ENCODE measurements at places on chromosomes 5 and 9.
A peak's percentile ranks its signal among the peaks of the same experiment; 100 is the strongest.

GRCh38 chr5:567664-568060 lies 43.4 kb upstream of the SLC9A3 start:
- H3K27me3 ChIP-seq = peaks cover 11% of the 10 kb centered on the region
- H3K36me3 ChIP-seq = no peaks in the 10 kb centered on the region
- no peak for DNase-seq
- no peak overlapping the region for H3K4me3 ChIP-seq

- no peak overlapping the region for H3K27ac ChIP-seq
- H3K36me3 ChIP-seq = no peaks in the 10 kb centered on the region
- peaks cover 6% of the 10 kb centered on the region for H3K4me1 ChIP-seq
- H3K27me3 ChIP-seq = peaks cover 2% of the 10 kb centered on the region
- H3K4me3 ChIP-seq = no peak overlapping the region
Observed at GRCh38 chr5:139155333-139155732, 42.8 kb downstream of the SIL1 start.

GRCh38 chr5:38845526-38846378 lies at the start of gene OSMR:
OSMR (plus strand) TSS chr5:38846012; CDS start chr5:38869045, 23,033 bp downstream.
- peaks cover 6% of the 10 kb centered on the region for H3K4me1 ChIP-seq
- H3K36me3 ChIP-seq = peaks cover 2% of the 10 kb centered on the region
- DNase-seq = no peak
- peak within 1 kb of the TSS; percentile 80 for H3K4me3 ChIP-seq
- no peak within 1 kb of the TSS for H3K27ac ChIP-seq

DNA sequence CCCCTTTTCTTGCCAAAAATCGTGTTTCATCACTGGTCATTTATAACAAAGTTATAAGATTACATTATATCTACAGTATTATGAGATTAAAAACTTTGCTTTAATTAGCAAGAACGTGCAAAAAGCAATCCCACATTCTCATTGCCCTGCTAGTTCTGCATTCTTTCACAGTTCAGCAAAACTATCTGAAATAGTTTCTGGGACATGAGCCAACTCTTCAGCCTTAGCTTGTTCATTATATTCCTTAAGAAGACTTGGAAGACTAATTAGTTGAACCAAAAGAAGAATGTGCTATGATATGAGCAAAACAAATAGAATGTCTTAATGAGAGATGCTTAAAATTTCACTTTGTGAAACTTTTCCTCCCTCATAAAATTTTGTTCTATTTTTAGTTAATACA lies 76.7 kb downstream of the ITGA1 start:
- H3K4me3 ChIP-seq = no peak overlapping the region
- H3K27ac ChIP-seq = no peak overlapping the region
- H3K4me1 ChIP-seq = no peaks in the 10 kb centered on the region
- H3K36me3 ChIP-seq = no peaks in the 10 kb centered on the region

- no peaks in the 10 kb centered on the region for H3K36me3 ChIP-seq
- H3K4me1 ChIP-seq = no peaks in the 10 kb centered on the region
- no peaks in the 10 kb centered on the region for H3K27me3 ChIP-seq
- no peak for DNase-seq
Observed at GRCh38 chr5:3265936-3266335, 329.7 kb upstream of the IRX1 start.

GRCh38 chr5:10125116-10125515 lies 124.6 kb downstream of the ATPSCKMT start:
- no peaks in the 10 kb centered on the region for H3K4me1 ChIP-seq
- no peak overlapping the region for H3K4me3 ChIP-seq
- H3K27me3 ChIP-seq = no peaks in the 10 kb centered on the region
- no peaks in the 10 kb centered on the region for H3K36me3 ChIP-seq
- no peak for DNase-seq

GRCh38 chr5:134534726-134535110 lies 9.2 kb downstream of the JADE2 start:
- no peak for DNase-seq
- H3K4me3 ChIP-seq = no peak overlapping the region
- no peak overlapping the region for H3K27ac ChIP-seq
- peaks cover 15% of the 10 kb centered on the region for H3K36me3 ChIP-seq
- no peaks in the 10 kb centered on the region for H3K27me3 ChIP-seq

GRCh38 chr5:54799645-54800044 lies 185.7 kb downstream of the ESM1 start:
- H3K27me3 ChIP-seq = no peaks in the 10 kb centered on the region
- H3K27ac ChIP-seq = no peak overlapping the region

DNA sequence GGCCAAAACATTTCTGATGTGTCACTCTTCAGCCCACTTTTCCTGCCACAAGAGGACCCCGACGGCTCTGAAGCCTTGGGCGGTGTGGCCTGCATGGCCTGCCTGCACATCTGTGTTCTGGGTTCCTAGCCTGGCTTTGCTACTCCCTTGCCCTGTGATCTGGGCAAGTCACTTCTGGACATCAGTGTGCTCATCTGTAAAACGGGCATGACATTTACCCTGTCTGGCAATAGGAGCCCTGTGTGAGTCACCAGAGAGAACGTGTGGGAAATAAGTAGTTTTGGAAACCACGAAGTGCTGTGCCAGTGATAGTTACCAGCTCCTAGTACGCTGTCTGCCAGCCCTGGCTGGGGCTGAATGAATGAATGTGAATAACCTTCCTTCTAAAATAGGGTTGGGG lies 90.8 kb downstream of the MACROH2A1 start:
- H3K27me3 ChIP-seq = peaks cover 6% of the 10 kb centered on the region
- H3K27ac ChIP-seq = no peak overlapping the region
- H3K4me1 ChIP-seq = peaks cover 55% of the 10 kb centered on the region
- no peaks in the 10 kb centered on the region for H3K36me3 ChIP-seq

DNA sequence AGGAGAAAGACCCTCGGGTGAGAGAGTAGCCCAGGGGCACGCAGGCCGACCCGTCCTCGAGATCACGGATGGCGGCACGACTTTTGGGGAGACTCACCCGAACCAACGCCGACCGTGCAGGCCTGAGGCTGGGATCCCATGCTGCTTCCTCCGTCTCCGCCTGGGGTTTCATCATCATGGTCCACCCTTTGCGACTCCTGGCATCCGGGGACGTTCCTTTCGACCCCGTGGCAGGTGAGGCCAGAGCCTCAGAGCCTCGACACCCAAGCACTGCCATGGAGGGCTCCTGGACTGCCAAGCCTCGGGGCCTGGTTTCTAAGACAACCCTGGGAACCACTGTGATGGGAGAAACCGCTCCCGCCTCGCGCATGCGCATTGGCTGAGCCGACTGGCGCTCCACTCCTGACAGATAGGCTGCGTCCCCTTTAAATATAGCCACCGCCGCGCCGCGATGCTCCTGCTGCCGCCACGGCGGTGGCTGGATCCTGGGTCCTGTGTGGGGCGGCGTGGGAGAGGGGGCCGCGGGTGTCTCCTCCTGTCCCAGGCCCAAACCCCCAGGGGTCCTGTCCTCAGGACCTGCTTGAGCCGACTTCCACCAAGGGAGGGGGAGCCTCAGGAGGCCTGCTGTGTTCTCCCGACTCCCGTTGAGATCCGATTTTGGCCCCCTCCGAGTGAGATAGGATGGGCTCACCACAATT lies 481.6 kb downstream of the SPATA31A7 start:
- no peak for DNase-seq
- no peaks in the 10 kb centered on the region for H3K36me3 ChIP-seq
- H3K27me3 ChIP-seq = no peaks in the 10 kb centered on the region
- H3K4me3 ChIP-seq = no peak overlapping the region
- H3K27ac ChIP-seq = no peak overlapping the region
- no peaks in the 10 kb centered on the region for H3K4me1 ChIP-seq

- peaks cover 31% of the 10 kb centered on the region for H3K36me3 ChIP-seq
- peak overlapping the region; percentile 99 for H3K27ac ChIP-seq
- H3K4me3 ChIP-seq = peak overlapping the region; percentile 98
- DNase-seq = peak; percentile 57
Observed at GRCh38 chr5:98927242-98927988, 1.4 kb downstream of the CHD1 start.

GRCh38 chr5:153824909-153825308 lies 213.8 kb downstream of the FAM114A2 start:
- no peaks in the 10 kb centered on the region for H3K36me3 ChIP-seq
- DNase-seq = no peak
- no peak overlapping the region for H3K27ac ChIP-seq
- no peaks in the 10 kb centered on the region for H3K4me1 ChIP-seq

DNA sequence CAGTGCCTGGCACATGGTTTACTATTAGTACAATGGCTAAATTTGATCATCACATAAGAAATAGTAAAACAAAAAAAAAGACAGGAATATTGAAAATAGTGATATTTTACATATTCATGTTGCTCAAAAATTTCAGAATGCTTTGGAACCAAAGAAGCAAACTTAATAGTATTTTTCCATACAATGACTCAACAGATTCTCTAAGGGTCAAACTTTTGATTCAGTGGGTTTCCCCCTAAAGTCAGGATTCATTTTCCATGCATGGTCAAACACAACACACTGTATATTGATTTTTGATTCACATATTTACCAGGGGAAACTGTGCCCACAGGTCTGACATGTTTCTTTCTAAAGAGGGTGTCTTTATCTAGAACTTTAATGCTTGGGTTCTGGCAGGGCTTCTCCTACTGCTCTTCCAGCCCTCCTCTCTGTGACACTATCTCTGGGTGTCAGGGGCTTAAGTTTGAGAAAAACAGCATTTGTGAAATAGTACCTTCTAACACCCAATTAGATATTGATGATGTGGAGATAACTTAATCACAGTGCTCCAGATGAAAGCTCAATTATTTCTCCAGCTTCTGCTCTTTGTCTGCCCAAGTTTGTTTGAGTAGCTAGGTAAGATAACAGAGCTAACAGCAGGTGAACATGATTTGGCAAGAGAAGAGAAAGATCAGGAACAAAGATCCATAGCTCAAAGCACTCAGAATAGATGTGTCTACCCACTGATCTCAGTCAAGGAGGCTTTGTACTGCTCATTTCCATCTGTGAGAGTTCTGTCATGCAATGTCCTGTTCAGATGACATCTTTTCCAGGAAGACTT lies 35.5 kb upstream of the ELL2 start:
- peaks cover 11% of the 10 kb centered on the region for H3K27me3 ChIP-seq
- no peak for DNase-seq
- peaks cover 7% of the 10 kb centered on the region for H3K4me1 ChIP-seq
- H3K27ac ChIP-seq = no peak overlapping the region
- H3K4me3 ChIP-seq = no peak overlapping the region

DNA sequence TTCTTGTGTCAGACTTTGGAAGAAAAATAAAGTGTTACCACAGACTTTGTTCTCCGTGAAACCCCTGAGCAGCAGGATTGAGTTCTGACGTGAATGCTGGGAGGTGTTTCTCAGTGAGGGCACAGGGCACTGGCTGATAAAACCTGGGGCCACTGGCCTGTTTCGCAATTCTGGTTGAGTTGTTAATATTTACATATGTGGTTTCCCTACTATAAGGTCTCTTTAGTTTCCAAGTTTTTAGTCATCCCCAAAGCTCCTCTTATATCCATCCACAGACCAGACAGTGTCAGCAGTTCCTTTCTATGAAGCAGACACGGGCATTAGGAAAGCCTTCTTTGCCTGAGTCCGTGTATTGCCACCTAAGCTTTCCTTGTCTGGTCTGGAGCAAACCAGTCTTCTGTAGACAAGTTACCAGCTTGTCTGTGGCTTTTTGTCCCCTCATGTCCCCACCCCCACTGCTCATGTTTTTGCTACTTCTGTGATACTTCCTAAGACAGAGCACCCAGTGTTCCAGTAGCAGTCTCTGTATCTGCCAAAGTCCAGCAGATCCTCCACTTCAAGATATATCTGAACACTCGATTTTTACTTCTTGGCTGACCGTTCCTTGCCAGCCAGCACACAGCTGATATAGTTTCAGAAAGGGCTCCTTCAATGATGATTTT lies 42.0 kb downstream of the ACO1 start:
- H3K36me3 ChIP-seq = peaks cover 25% of the 10 kb centered on the region
- DNase-seq = no peak
- no peaks in the 10 kb centered on the region for H3K27me3 ChIP-seq
- H3K4me1 ChIP-seq = peaks cover 7% of the 10 kb centered on the region

- H3K36me3 ChIP-seq = no peaks in the 10 kb centered on the region
- no peak for DNase-seq
- H3K4me3 ChIP-seq = no peak overlapping the region
- peaks cover 10% of the 10 kb centered on the region for H3K27me3 ChIP-seq
Observed at GRCh38 chr9:32351845-32352244, 32.6 kb upstream of the ACO1 start.

GRCh38 chr5:124923131-124923530 lies 176.7 kb upstream of the ZNF608 start:
- no peaks in the 10 kb centered on the region for H3K4me1 ChIP-seq
- no peak overlapping the region for H3K4me3 ChIP-seq
- no peaks in the 10 kb centered on the region for H3K27me3 ChIP-seq
- no peak for DNase-seq

- H3K4me3 ChIP-seq = no peak overlapping the region
- H3K36me3 ChIP-seq = no peaks in the 10 kb centered on the region
- H3K27me3 ChIP-seq = no peaks in the 10 kb centered on the region
- H3K4me1 ChIP-seq = no peaks in the 10 kb centered on the region
Observed at GRCh38 chr9:92392690-92393089, 11.7 kb downstream of the OGN start.

- no peaks in the 10 kb centered on the region for H3K4me1 ChIP-seq
- H3K27ac ChIP-seq = no peak overlapping the region
- H3K27me3 ChIP-seq = no peaks in the 10 kb centered on the region
- DNase-seq = no peak
- no peaks in the 10 kb centered on the region for H3K36me3 ChIP-seq
Observed at GRCh38 chr9:23577611-23578010, 248.4 kb downstream of the ELAVL2 start.

- peaks cover 9% of the 10 kb centered on the region for H3K36me3 ChIP-seq
- DNase-seq = no peak
- no peak overlapping the region for H3K27ac ChIP-seq
Observed at GRCh38 chr5:177355868-177356168, 1.9 kb upstream of the RGS14 start.

DNA sequence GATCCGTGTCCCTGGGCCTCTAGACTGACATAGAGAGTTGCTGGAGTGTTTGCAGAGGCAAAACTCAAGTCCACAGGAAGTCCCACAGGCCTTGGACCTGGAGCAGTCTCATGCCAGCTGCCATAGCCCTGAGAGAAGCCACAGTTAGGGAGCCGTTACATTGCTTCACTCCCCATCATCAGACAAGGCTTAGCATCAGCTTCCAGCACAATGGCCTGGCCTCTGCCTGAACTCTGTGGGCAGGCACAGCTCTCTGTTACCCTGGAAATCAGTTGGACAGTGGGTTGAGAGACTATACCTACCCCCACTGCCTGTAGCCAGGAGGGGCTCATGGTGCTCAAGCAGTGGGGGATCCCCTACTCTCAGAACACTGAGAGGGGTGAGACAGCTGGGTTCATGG lies 16.2 kb upstream of the C9orf72 start:
- H3K4me3 ChIP-seq = no peak overlapping the region
- H3K36me3 ChIP-seq = no peaks in the 10 kb centered on the region
- no peaks in the 10 kb centered on the region for H3K4me1 ChIP-seq
- no peak overlapping the region for H3K27ac ChIP-seq
- peaks cover 24% of the 10 kb centered on the region for H3K27me3 ChIP-seq

DNA sequence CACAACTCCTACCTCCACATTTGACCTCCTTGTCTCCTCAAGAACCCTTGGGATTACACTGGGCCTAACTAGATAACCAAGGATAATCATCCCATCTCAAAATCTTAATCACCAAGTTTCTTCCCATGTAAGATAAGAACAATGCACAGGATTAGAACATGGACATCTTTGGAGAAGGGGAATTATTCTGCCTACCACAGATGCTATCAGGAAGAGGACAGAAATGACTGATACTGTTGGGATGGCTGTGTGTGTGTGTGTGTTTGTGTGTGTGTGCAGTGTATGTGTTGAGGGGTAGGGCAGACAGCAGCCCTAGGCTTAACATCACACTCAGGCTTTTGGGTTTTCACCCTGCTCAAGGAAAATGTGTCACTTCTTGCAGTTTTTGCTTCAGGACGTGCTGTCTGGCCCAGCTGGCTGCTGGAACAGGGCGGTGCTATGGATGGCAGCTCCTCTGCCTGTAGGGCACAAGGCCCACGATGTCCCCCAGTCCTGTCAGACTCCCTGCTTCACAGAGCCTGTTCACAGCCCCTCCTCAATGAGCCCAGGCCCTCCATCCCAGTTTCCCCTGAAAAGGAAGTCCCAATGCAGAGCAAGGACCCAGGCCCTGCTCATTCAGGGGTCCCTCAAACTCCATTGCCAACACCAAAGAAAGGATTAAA lies 7.7 kb downstream of the CA9 start:
- peaks cover 1% of the 10 kb centered on the region for H3K4me1 ChIP-seq
- no peak for DNase-seq
- no peak overlapping the region for H3K4me3 ChIP-seq

Data from activated T-helper 1 cell treated with anti-CD3 and anti-CD28 coated beads, Interleukin-12 subunit alpha, Interleukin-12 subunit beta, Interleukin-2, Interleukin-4 antibody, amounts not matched to agents 30 ng/mL and 10 ng/mL and 1 ng/mL, durations not matched to agents 14 hours and 24 hours and 36 hours (primary cell).